ENCODE measurements at places on chromosomes 16 and 17.

DNA sequence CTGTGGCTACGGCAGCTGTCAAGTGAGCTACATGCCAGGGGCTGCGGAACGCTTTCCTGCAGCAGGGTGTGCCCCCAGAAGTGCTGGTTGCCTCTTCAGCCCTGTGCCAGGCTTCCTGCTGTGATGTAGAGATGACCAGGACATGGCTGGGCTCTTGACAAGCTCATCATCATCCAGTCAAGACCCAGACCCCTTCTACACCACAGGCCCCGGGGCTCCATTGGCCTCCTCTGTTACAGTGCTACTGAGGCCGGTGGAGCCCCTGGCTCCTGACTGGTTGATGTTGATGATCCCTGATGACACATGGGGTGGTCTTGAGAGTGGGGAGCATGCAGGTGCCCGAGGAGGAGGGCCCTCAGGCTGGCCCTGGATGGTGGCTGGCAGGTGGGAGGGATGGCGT lies 50.1 kb downstream of the B9D1 start:
- no peak for DNase-seq

DNA sequence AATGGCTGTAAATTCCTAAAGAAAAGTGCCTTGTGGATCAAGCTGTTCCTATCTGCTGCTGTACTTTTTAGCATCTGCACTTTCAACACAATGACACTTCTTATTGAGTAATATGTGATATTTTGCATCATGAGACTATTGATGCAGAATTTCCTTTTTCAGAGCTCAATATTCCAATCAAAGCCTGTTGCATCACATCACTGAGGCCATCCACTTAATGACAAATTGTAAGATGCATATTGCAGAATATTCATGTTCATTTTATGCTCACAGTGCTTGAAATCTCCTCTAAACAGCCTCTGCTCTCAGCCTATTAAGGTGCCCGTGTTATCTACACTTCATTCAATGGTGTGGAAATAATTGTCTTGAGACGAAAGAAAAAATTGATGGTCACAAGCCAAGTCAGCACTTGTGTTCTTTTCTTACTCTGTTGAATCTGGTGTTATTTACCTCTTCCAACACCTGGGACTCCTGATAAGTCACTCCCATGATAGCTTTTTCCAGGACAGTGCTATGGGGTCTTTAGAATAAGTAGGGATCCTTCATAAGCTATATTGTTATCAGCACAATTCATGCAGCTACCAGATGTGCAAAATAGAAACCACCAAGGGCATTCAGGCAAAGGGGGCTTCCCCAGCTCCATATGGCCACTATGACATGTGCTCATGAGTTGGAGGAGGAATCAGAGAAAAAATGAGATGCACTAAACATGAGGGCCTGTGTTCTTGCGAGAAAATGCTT lies 9.3 kb upstream of the SKAP1 start:
- DNase-seq: no peak

- no peak for DNase-seq
These were observed 894 bp upstream of the PHKG2 start for GRCh38 chr16:30747331-30747730.

- no peak for DNase-seq
These were observed 51.4 kb downstream of the CCDC57 start for GRCh38 chr17:82161216-82161615.

- no peak for DNase-seq
These were observed 14.0 kb upstream of the RBFOX3 start for GRCh38 chr17:79624718-79625478.

DNA sequence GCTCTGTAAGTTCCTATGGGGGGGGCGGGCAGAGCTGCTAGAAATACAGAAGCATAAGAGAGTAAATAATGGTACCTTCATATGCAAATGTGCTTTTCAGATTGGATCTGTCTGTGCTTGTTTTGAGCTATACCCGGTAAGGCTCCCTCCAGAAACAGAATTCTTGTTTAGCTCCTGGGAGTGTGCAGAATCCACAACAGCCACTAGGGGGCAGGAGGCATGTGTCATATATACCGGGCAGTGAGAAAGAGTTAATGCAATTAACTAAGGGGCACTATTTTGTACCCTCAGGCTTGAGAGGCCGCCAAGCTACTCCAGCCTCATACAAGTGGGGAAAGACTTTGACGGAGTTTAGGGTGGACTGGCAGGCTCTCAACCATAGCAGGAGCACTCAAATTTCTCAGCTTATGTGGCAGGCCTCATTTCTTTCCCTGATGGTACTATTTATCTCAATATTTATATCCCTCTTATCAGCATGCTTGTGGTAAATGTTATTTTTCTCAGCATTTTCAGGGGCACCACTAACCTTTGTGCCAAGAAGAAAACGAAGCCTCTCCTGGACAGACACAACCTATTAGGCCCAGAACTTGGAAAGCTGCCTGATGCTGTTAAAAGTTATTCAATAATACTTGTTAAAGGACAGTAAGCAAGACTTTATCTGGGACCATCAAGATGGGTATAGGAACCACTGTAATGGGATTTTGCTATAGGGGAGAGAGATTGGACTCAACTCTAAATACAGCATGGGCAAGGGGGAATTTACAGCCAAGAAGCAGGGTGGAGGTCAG lies 10.7 kb upstream of the CENPV start:
- DNase-seq: peak; percentile 54

DNA sequence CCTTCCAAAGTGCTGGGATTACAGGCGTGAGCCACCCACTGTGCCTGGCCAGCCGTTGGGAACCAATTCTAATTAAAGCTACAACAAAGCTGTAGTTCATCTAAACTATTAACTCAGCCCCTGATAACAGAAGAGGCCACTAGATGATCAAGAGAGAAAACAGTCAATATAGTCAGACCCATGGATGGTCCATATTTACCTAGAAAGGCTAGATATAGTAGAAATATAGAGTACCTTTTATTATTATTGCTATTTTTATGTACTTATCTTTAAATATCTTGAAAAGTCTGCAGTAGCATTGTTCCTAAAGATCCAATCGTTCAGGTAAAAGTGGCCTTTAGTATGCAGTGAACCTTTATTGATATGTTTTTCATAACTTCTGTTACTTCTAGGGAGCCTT lies 43.2 kb downstream of the RNF213 start:
- no peak for DNase-seq

- no peak for DNase-seq
These were observed 10.7 kb upstream of the NOS2 start for GRCh38 chr17:27810902-27811557.

DNA sequence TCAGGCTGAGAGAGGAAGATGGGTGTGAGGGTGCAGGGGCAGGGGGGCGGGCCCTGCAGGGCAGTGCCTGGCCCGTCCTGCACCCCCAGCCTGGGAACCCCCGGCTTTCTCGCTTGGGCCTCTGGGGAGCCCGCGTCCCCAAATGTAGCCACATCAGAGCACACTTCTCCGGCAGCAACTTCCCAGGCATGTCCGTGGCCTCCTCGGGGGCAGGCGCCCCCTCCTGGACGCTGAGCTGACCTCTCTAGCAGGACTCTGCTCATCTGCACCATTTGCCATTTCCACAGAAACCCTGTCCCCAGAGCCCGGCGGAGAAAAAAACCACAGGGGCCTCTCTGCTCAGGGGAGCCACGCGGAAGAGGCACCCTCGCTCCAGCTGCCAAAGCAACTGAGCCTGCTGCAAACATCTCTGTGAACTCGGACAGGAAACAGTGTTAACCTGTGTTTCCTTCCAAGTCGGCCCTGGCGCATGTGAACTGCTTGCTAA lies 63.4 kb downstream of the KLHDC4 start:
- DNase-seq: no peak

- DNase-seq: no peak
These were observed 5.7 kb downstream of the MATCAP1 start for GRCh38 chr16:67177743-67178699.

DNA sequence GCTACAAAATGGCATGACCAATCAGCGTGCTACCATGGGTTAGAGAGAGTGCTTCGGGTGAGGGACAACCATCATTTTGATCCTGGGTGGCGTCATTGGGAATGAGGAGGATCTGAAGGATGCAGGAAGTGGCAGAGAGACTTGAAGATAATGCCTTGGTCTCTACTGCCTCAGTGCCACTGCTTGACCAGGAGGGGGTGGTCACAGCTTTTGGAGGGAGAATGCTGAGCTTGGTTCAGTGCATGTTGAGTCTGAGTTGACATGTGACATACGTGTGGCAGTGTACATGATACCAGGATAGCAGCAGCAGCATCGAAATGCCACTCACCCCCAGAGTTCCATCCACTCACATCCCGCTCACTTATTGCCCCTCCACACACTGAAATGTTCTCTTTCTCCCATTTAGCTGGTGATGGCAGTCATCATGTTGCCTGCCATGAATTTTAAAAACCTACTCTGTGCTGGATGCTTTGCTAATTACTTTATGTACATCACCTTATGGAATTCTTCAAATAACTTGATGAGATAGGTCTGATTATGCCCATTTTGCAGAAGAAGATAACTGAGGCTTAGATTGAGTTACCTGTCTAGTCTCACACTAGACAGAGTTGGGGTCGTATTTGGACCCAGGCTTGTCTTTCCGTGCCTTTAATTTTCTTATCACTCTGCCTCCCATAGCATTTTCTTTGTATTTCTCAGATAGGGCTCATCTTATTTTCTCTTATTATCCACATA lies 36.7 kb downstream of the ARSG start:
- DNase-seq: no peak

DNA sequence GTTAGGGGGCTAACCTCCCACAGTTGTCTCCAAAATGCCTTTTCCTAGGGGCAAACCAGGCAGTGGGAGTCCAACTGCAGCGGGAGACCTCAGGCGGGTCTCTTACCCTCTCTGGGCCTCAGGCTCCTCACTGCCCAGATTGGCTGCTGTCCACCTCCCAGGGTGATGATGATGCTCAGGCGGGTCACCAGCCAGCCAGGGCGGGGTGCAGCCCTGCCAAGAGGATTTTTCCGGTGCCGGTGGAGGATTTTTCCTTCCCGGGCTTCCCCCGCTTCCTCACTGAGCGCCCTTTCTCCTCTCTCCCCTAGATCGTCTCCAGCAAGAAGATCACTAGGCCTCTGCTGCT lies 22.8 kb downstream of the CPNE2 start:
- no peak for DNase-seq

DNA sequence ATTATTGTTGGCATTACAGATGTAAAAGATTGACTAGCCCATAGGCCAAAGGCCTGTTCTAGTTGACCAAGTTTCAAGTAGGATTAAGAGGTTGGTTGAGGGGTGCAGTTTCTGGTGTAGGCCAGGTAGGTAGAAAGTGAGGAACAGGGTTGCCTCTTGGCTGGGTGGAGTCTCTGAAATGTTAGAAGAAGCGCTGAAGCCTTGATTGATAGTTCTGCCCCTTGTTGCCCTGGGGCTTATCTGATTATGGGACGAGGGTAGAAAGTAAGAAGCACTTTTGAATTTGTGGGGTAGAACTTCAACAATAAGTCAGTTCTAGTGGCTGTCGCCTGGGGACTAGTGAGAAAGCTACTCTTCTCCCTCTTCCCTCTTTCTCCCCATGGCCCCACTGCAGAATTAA lies 6.2 kb downstream of the BCL6B start:
- DNase-seq: no peak

GRCh38 chr17:41579484-41580243 lies 7.0 kb downstream of the KRT14 start:
- peak; percentile 13 for DNase-seq

GRCh38 chr17:4043862-4044261 lies 79.6 kb upstream of the ATP2A3 start:
- DNase-seq: peak; percentile 40

- no peak for DNase-seq
These were observed 9.8 kb upstream of the SMTNL2 start for GRCh38 chr17:4574448-4575045.

GRCh38 chr17:40606548-40607353 lies 40.9 kb downstream of the SMARCE1 start:
- no peak for DNase-seq

DNA sequence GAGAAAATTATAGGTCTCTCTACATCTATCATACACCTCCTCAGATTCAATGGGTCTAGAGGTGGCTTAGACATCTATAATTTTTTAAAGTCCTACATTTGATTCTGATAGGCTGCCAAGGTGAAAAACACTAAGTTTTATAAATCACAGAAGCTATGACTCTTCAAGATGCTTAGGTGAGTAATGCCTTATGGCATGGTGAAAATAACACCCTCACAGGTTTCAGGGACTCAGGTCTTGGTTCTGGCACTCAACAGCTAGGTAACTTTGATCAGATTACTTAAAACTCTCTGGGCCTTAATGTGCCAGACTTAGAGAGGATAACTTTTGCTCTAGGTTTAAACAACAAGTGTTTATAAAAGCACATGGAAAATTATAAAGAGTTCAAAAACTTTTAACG lies 2.0 kb upstream of the COX10 start:
- DNase-seq: no peak

DNA sequence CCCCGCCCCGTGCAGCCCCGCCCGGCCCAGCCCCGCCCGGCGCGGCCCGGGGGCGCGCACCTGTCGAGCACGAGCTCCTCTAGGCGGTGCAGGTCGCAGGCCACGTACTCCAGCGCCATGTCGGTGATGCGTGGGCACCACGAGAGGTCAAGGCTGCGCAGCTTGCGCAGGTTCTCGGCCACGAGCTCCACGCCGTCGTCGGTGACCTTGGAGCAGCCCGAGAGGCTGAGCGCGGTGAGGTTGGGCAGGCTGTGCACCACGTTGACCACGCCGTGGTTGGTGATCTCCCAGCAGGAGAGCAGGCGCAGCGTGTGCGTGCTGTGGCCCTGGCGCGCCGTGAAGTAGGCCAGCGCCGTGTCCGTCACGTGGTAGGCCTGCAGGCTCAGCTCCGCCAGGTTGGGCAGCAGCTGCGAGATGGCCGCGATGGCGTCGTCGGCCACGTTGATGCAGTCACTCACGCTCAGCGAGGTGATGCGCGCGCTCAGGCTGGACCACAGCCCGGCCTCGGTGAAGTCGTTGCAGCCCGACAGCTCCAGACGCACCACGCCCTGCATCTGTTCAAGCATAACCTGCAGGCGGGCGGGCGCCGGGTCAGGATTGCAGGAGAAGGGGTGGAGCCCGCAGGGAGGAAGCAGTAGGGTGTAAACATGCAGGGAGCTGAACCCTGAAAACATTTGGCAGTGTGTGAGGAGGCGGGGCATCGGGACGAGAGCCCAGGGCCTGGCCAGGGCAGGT lies 5.3 kb upstream of the WDR24 start:
- peak; percentile 56 for DNase-seq

- no peak for DNase-seq
These were observed 8.3 kb downstream of the GINS2 start for GRCh38 chr16:85680352-85680944.
